ENCODE measurements at places on chromosomes 13 and 19.

DNA sequence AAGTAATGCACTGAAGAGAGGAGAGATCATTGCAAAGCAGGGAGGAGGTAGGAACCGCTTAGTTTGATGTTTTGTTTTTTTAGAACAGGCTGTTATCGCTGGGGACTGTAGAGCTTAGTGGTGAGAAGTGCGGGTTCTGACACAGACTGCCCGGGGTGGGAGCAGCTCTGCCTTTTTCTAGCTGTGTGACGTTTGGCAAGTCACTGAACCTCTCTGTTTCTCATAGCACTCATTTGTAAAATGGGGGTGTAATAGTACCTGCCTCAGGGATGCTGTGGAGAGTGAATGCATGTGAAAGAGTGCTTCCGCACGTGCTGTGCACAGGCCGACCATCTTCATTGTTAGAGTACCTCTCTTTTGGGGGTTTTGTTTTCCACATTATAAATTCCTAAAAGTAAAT lies 19.3 kb downstream of the PRAM1 start:
- no peak for DNase-seq

GRCh38 chr13:112760435-112760834 lies 70.6 kb downstream of the ATP11A start:
- DNase-seq, result no peak

DNA sequence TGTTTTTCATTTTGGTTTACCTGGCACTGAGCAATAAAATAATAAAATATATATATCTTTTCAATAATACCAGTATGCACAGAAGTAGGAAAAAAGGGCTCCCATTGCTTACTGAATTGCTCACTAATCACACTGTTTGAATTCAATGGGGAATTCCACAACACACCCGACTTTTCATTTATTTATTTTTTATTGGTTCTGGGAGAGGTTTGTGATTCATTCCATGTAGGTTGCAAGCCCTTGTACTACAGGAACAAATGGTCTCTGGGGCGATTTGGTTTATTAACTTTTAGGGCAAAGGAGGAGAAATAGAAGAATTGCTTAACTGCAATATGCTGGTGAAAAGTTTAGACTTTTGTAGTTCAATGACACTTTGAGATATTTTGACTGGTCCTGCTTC lies 207.4 kb downstream of the DCT start:
- DNase-seq, result no peak

DNA sequence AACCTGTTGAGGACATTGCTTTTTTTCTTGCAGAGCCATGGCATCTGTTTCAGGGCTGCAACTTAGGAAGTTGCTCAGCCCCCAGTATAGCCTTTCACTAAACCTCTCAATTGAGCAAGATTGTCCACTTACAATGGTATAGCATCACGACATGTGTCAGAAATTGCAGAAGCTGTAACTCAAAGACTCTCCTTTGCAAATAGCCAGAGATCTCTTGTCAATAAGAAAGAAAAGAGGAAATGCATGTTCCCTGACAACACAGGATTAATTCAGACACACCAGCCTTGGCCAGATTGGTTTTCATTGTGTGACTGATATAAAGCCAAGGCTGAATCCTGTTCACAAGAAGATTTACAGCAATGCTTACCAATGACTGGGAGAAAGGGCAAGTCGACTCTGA lies 38.7 kb upstream of the CYSLTR2 start:
- DNase-seq, result no peak

GRCh38 chr13:99332456-99332855 lies 25.3 kb upstream of the GPR183 start:
- DNase-seq, result no peak

DNA sequence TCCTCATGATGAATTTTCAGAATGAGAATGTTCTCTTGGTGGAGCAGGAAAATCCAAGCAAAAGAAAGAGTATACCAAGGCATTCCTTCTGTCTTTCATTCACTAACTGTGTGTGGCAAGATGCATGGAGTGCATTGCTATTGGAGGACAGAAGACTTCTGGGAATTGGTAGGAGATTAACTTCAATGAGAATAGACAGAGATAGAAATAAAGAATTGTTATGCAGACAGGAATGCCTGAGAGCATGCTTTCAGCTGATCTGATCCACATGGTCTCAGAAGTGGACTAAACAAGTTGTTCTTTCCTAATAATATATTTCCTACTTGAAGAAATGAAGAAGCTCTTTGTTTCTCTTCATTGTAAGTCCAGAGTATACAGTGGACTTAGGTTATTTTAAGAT lies 303.6 kb downstream of the MYO16 start:
- no peak for DNase-seq

GRCh38 chr13:99113351-99113750 lies 87.3 kb upstream of the UBAC2 start:
- no peak for DNase-seq

DNA sequence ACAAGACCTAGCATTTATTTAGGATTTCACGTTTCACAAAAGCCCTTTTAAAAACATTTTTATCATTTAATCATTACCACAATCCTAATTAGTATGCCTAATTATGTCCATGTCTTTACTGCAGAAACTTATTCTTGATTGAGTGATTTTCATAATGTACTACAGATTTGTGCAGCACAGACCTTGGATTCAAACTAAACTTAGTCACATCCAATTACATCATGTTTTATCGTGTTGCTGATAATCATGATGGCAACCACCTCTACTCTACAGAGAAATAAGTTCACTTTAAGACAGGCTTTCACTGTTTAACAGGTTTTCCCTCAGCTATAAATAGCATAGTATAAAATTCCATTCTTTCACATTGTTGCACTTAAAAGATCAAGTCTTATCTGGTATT lies 240.9 kb upstream of the RFC3 start:
- DNase-seq, result no peak

- DNase-seq, result peak; percentile 2
Observed at GRCh38 chr19:36638862-36639510, 27.7 kb downstream of the ZNF461 start.

DNA sequence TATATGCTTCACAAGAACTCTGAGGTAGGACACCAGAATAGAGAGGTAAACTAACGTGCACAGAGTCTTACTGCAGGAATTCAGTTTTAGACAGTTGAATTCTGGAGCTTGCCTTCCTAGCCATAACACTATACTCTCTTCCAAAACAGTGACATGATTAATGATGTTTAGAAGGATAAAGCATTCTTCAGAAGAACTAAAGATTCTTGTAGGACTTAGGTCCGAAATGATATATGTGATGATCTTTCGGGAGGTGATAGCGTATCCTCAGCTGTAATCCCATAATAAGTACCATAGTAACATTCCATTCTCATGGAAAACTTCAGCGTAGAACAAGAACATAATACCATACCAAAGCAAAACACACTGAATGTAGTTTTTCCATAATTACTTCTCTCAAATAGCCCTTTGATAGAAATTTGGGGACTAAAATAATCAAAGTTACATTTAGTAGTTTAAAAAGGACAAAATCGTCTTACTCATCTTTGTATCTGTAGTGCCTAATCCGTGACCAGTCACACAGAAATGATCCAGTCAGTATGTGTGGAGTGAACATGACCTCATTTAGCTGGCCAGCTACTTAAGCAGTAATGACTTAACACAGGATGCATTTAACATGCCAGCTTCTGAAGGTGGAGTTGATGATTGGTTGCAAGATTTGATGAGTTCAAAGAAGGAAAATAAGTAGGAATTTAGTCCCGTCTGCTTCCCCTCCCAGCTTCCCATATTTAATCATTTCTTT lies 38.4 kb downstream of the PIBF1 start:
- no peak for DNase-seq

GRCh38 chr13:69704311-69704710 lies 403.3 kb upstream of the ATXN8OS start:
- no peak for DNase-seq

DNA sequence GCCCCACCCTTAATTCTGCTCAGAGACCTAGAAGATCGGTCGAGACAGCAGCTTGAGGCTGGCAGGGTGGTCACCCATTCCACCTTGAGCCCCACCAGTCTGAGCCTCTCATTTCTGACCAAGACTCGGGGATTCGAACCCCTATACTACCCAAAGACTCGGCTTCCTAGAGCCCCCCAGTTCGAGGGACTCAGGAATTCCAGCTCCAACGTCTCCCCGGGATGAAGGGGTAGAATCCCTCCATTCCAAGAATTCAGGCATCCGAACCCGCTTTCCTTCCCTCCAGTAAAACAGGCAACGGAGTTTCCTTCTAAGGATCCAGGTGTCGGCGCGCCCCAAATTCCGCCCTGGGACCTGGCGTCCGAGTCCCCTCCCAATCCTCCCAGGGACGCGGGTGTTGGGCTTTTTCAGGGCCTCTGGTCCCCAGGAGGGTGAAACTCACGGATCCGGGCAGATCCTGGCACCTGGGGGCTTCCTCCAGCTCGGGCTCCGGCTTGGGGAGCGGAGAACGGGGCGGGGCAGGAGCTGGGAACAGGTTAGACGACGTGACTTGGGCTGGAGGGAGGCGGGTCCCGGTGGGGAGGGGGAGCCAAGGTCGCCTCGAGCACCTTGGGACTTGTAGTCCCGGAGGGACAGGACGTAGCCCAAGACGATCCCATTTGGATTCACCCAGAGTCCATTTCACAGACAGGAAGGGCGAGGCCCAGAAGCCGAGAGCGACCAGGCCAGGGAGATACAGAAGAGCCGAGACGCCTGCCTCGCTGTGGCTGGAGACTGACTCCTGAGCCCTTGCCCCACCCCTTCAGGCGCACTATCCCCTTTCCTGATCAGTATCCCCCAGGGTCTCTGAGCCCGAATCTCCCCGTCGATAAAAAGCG lies at the start of gene PPP1R13L:
TSS of gene PPP1R13L (minus strand) at position 513 of the 878 bp plus-strand sequence. CDS start 6,751 bp downstream, outside the sequence.
- DNase-seq, result no peak

DNA sequence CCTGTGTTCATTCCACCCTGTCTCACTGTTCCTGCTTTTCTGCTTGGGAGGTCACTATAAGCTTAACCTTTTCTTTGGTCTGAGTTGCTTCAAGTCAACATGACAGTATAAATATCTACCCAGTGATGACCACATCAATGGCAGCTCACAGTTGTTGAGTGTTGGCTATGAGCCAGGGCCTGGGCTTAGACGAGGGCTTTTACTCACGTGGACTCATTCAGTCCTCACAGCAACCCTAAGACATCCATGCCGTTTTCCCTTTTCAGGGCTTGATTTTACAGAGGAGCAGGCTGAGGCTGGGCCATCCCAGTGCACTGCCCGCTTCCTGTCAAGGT lies 10.2 kb upstream of the CCDC97 start:
- DNase-seq, result no peak

GRCh38 chr19:19538785-19539166 lies 711 bp downstream of the CILP2 start:
- peak; percentile 50 for DNase-seq

- DNase-seq, result no peak
Observed at GRCh38 chr13:29165840-29166239, 345.7 kb downstream of the MTUS2 start.

DNA sequence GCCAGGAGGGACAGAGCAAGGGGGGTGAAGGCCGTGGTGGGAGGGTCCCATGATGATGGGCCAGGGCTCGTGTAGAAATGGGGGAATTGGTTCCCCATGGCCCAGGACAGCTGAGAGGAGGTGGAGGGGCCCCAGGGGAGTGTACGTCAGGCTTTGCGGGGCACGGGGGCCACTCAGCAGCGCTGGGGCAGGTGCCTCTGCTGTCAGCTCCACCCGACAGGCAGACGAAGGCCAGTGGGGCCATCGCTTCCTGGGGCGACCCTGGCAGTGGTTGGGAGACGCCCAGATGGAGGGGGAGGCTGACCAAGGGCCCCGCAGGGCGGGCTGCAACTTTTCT lies 1.9 kb upstream of the TEKTIP1 start:
- DNase-seq, result no peak

DNA sequence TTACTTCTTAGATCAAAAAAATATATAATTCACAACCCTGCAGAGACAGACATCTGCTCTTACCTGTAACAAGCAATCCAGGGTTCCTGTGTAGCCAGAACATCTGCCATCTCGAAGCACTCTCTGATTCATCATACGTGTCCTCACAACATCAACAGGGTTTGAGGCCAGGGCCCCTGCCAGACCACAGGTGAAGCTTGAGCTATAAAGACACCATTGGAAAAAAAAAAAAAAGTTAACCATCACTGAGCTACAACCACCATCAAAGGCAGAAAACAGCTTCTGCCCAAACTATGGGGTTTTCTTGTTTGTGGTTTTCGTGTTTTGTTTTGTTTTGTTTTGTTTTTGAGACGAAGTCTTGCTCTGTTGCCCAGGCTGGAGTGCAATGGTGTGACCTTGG lies 19.3 kb downstream of the SLC25A30 start:
- DNase-seq, result no peak

DNA sequence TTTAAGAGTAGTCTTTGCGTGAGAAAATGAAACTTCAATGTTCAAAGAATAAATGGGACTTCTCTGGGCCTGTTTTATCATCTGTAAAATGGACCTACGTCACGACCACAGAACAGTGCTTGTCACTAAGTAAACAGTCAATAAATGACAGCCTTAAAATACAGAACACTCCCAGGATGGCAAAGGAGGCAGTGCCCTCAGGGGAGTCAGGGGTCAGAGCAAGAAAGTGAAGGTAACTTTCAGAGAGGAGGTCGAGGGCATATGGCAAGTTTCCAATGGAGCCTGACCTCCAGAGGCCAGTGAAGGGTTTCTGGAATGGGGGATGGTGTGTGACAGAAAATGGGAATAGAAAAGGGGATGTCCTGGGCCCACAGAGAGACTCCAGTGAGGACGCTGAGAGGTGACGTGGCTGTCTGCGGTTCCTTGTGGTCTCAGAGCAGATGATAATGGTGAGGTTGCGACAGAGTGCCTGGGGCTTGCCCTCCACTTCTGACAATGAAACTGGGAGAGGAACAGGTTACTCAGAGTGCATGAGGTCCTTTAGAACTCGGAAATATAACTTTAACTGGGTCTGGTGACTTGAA lies 91.8 kb downstream of the UBL3 start:
- DNase-seq, result no peak

GRCh38 chr13:26168237-26168814 lies 53.8 kb downstream of the RNF6 start:
- no peak for DNase-seq

- no peak for DNase-seq
Observed at GRCh38 chr19:944663-945241, 18.9 kb downstream of the ARID3A start.

GRCh38 chr13:43266936-43267615 lies 243.7 kb downstream of the DNAJC15 start:
- no peak for DNase-seq

- no peak for DNase-seq
Observed at GRCh38 chr19:31387717-31388301, 38.6 kb upstream of the TSHZ3 start.

- no peak for DNase-seq
Observed at GRCh38 chr19:35202722-35203688, 25.5 kb downstream of the FAM187B start.

DNA sequence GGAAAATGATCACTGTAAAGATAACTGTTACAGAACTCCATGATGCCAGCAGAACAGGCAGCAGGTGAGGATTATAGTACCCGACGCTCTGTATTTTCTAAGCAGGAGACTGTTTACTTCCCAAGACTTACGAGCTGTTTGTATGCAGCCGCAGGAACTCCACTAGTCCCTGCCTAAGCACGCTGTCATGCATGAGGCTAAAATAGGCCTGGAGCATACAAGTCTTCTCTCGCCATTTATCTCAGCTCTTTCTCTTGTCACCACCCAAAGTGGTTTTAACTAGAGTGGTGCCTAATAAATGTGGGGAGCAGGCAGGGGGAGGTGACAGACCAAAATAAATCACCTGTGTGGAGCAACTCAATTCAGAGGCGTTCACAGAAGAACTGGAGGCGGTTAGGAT lies 175.8 kb downstream of the TDRD3 start:
- DNase-seq, result no peak

All from NAMALWA (cell line).